ENCODE measurements at places on chromosomes 3 and 15.
A peak's percentile ranks its signal among the peaks of the same experiment; 100 is the strongest.

DNA sequence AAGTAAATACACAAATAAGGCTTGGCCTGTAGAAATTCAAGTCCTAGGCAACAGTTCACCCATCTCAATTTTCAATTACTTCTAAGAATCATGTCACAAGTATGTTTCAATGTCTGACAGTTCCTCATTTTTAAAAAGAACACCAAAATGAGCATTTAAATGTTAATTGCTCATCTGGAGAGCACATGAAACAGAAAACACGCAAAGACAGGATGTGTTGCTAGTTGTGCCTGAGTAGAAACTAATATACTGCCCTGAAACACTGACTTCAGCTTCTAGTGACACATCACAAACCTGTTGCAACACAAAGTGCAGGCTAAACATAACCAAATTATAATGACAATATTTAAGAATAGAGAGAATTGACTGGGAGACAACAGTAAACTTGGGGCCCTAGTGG, 167.3 kb upstream of the THBS1 start:
- DNase-seq = no peak

GRCh38 chr3:27723001-27723445, 900 bp upstream of the EOMES start:
- DNase-seq = no peak

DNA sequence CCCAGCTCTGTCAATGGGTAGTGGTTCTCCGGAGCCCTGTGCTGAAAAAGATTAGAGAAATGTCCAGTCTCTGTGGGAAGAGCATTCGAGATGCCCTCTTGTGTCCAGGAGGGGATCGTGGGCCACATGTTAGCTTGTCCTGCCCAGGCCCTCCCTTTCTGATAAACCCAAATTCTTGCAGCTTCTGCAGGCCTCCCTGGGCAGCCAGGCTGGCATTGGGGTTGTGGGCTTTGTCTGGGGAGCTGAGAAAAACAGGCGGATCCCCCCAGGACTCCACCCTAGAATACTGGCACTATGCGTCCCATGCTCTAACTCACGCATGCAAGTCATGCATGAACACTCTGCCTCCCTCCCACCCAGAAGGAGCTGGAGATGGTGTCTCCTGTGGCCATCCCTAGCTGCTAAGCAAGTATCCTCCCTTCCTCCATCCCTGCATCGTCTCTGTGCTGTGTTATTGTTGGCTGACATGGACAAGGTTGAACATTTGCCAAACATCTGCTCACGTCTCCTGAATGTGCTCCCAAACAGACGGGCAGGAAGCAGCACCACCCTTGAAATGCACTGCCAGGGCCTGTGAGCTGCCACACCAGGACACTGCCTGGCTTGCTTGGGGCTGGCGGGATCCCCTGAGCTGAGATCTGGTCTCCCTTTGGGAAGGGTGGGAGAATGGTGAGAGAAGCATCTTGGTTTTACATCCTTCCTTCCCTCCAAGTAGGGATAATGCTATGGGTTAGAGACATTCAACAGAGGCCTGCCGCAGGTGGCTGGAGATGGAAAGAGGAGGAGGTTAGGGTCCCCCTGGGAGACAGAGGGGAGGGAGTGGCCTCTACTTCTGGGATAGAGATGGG, 26.5 kb downstream of the CFAP161 start:
- DNase-seq = no peak

DNA sequence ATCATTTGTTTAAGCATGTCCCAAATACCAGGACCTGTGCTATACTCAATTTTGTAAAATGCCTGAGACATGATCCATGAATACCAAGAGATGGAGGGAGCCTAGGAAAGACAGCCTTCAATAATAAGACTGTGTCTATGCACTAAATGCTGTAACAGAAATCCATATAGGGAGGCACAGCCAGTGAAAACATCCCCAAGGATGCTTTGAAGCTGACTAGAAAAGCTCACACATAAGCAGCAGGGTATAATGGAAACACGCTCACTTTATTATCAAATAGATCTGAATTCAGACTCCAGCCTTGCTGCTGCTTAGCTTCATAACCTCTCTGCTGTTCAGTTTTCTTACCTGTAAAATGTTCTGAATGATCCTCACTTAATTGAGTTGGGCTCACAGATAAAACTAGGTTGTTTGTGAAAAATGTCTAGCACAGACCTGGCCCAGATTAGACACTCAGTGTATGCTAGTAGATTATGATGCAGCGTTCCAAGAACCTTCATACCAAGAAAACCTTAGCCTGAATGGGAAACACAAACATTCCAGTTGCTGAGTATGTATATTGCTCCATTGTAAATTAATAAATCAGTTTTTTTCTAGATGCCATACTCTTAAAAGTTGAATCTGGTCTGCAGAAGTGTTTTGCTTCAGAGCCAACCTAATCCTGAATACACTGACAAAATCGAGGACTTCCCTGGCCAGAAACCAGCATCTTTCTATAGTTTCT, 3.8 kb upstream of the LARP6 start:
- DNase-seq = no peak

GRCh38 chr3:143977341-143978262, 6.0 kb downstream of the DIPK2A start:
- DNase-seq = no peak

GRCh38 chr3:16559653-16560365, 45.4 kb downstream of the DAZL start:
- no peak for DNase-seq

- no peak for DNase-seq
Observed at GRCh38 chr15:39781967-39782302, 706 bp downstream of the FSIP1 start.

GRCh38 chr3:101722394-101723173, 1.8 kb upstream of the CEP97 start:
- DNase-seq = no peak

GRCh38 chr15:48596841-48597240, 48.7 kb downstream of the FBN1 start:
- no peak for DNase-seq

DNA sequence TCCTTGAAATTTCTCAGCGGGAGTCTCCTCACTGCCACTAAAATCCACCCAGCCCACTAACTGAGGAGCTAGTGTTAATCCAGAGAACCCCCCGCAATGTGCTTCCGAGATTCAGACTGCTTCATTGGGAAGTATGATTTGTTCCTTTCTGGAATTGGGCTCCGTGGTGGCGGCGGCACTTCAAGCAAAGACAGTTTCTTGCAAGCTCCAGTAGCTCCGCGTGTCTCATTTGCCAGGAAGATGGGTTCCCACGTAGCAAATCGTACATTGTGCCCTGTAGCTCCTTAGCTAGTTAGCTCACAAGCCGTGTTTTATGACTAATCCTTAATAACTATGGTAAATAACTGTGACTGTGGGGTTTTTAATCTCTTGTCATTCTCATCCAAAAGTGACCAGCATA, 45.4 kb downstream of the SLC6A1 start:
- DNase-seq = no peak

- DNase-seq = no peak
Observed at GRCh38 chr3:59658274-59658673, 608.4 kb upstream of the CFAP20DC start.

- no peak for DNase-seq
Observed at GRCh38 chr3:150687613-150688012, 16.1 kb downstream of the ERICH6 start.

DNA sequence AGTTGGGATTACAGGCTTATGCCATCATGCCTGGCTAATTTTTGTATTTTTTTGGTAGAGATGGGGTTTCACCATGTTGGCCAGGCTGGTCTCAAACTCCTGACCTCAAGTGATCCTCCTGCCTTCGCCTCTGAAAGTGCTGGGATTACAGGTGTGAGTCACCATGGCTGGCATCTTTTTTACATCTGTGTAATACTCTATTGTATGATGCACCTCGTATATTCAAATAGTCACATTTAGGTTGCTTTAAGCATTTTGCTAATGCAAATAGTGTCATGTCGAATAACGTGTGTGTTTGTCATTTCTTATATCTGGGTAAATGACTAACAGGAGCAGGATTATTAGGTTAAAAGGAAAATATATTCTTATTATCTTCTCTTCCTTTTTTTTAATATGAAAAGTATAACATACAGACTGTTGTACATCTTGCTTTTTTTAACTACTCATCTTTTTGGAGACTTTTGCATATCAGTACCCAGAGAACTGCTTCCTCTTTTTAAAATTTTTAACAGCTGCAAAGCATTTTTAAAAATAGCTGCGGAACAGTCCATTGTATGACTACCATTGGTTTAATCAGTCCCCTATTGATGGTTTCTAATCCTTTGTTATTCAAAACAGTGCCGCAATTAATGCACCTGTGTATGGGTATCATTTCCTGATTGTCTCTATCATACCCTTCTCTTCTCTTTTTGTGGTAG, 13.4 kb downstream of the SCAMP5 start:
- DNase-seq = no peak

DNA sequence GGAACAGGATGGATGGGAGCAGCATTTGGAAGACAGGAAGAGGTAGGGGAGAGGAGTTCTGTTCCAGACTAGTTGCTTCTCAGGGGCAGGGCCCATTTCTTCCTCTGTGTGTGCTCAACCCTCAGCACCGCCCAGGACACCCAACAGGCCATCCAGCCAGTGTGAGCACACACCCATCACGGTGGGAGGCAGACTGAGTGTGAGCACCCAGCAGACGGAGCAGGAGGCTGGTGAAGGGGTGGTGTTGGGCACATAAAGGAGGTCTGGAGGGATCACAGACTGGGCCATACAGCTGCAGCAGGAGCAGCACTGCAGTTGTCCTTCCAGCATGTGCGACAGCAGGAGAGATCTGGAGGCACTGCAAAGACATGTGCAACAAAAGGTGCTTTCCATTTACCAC, 88.4 kb upstream of the PLXNA1 start:
- no peak for DNase-seq

GRCh38 chr15:65660927-65661326, 39.2 kb downstream of the SLC24A1 start:
- no peak for DNase-seq

DNA sequence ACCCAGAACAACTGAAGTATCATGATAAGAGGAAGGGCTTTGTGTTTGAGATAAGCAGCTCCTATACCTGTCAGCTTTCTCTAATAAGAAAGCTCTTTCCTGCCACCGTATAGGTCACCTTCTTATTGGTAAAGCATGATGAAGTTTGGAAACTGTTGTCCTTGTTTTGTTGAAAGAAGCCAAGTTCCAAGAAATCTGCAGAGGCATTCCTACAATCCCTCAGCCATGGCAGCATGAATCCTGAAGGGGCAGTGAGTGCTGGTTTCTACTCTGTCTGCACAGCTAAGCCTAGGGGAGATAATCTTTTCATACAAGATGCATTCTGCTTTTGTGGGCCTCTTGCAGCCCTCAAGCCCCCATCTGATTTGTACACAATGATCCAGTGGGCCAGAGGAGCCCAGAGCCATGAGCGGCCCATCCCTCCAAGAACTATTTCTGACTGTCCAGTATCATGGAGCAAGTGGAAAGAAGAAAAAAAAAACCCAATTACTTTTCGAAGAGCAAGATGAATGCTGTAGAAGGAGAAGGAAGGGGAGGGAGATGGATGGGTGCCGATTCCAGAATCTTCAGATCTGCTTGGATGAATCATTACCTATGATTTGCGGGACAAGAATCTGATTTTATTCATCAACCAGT, 1.9 kb upstream of the THBS1 start:
- DNase-seq = no peak

DNA sequence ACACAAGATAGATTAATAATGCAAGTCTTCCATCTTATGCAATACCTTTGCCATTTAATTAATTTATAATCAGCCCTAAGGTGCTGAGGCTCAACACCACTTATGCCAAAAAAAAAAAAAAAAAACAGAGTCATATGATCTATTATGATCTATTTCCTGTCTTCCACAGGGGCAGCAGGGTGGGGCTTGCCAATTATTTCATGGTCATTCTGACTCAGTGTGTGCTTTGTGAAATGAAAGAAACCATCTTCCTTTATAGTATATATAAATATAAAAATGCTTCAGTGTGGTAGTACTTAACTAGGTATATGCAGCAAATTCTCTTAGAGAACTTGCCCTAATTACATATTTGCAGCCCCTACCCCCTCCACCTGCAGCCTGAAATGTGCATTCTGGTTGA, 7.2 kb upstream of the RARB start:
- no peak for DNase-seq

DNA sequence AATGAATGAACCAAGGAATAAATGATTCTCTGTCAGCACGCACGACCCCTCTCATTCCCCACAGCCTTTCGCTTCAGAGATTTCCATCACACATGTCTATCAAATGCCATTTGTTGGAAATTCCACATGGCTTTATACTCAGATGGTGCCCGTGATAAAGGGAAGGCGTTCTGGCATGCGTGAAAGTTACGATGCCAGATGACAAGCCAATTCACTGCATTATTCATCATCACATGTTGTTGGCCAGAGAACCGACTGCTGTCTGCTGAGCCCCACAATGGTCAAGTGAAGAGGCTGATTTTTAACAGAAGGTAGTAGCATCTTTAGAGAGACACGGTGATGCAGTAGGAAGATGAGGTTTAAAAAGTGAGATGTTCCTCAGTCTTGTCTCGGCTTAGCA, 74.1 kb upstream of the FRMD4B start:
- no peak for DNase-seq

DNA sequence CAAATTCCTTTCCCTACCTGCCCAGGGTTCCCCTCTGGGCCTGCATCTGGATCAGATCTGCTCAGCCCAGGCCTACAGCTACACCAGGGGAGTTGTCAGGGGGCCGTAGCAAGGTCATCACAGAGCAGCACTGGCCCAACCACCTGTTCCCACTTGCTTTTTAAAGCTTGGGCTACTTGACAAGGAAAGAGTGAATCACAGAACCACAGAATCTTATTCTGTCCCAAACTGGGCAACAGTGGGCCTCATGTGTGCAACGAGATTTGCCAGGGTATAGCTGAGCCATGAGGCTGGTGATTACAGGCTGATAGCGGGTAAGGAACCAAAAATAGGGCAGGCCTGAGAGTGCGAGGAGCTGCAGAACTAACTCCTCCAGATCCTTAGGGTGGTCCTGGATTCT, 66.7 kb downstream of the MYLK start:
- no peak for DNase-seq

- peak; percentile 28 for DNase-seq
Observed at GRCh38 chr3:58414538-58415197, 19.0 kb downstream of the PDHB start.

DNA sequence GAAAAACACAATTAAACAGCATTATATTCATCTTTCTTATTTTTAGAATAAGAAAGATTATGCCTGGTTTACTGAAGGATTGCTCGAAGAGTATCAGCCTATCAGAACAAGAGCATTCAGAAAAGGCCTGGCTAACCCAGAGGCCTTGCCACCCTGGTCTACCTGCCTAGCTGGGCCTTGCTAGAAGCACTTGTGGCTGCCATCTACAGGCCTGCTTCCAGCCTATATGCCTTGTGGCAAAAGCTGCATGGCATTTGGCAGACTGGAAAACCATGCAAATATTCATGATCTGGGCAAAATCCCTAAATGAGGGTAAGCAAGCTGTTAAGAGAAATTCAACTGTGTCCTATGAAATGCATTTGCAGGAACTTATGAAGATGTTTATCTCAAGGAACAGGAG, 9.3 kb upstream of the ATP13A4 start:
- DNase-seq = no peak

Data from central memory CD8-positive, alpha-beta T cell (primary cell).